ENCODE measurements at places on chromosomes 12 and 14.

- no peak for DNase-seq
These were observed 311.1 kb upstream of the DIO2 start for GRCh38 chr14:80522411-80522810.

GRCh38 chr12:56836800-56837663 lies 73.9 kb downstream of the HSD17B6 start:
- DNase-seq = peak; percentile 29

GRCh38 chr14:32657081-32657480 lies 281.6 kb upstream of the NPAS3 start:
- DNase-seq = no peak

DNA sequence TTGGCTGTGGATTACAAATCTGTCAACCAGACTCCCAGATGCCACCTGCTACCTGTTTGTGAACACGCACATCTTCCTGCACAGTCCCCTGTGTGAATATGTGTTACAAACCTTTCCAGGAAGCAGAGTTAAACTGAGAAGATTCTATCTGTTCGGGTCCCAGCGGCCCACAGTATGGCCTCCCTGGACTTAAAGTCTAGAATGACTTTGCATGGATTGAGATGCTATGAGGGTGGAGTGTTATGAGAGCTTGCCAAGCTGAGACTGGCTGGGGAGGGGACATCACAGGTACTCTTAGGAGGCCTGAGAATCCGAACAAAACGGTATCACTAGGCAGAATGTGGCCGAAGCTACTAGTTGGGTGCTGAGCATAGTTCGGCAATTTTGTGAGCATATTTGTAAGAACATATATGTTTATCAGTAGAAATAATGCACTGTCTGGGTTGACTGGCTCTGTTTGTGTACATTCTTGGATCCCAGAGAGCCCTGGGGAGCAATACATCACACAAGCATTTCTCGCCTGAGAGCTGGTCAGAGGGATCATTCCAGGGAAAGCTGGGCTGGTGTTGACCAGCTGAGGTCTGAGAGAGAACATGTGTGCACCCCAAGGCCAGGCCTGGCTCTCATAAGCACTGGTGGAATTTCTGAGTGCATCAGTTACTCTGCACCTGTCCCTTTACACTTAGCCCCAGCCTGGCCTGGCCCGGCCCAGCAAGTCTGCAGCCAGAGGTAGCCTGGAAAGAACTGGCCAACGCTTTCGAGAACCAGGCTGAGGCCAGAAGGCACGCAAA lies 29.8 kb upstream of the LTBP2 start:
- DNase-seq = no peak

DNA sequence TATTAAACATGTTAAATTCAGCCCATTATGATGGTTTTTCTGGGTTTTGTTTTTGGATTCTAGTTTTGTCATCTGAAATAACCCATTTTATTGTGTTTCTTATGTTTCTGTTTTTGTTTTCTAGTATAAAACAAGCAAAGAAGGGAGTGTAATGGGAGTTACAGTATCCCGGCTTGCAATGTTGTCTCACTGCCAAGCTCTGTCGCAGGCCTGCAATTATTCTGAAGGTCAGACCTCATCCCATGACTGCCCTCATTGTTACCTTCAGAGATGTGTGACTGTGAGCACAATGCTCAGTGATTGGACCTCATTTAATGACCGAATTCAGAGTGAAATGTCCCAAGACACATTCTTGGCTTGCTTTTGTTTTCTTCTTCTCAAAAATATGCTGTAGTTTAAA lies 73.0 kb upstream of the ATF1 start:
- no peak for DNase-seq

DNA sequence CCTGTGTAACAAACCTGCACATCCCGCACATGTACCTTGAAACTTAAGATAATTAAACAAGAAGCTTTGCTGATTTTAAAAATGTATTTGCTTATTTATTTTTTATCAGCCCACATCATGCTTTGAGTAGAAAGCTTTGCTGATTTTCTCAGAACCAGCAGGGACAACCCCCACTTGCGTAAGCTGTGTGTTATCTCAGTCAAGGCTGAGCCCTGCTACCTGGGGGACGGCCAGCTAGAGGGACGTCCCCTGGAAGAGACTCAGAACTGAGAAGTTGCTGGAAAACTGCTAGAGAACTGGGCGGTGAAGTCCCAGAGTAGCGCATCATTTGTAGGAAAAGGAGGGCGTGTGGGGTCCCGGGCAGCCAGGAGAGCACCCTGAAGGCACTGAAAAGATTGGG lies 4.1 kb upstream of the PLEK2 start:
- DNase-seq = no peak

DNA sequence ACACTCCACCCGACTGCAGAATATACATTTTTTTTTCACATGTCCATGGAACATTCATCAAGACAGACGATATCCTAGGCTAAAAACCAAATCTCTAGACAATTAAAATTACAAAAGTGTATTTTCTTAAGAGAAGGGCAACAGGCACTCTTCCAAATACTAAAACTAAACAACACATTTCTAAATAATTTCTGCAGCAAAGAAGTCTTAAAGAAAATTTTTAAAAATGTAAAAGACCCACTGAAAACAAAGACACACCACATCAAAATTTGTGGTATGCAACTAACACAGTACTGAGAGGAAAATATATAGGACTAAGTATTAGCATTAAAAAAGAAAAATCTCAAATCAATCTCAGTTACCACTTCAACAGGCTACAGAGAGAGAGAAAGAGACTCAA lies 570.0 kb downstream of the SLC16A7 start:
- no peak for DNase-seq

DNA sequence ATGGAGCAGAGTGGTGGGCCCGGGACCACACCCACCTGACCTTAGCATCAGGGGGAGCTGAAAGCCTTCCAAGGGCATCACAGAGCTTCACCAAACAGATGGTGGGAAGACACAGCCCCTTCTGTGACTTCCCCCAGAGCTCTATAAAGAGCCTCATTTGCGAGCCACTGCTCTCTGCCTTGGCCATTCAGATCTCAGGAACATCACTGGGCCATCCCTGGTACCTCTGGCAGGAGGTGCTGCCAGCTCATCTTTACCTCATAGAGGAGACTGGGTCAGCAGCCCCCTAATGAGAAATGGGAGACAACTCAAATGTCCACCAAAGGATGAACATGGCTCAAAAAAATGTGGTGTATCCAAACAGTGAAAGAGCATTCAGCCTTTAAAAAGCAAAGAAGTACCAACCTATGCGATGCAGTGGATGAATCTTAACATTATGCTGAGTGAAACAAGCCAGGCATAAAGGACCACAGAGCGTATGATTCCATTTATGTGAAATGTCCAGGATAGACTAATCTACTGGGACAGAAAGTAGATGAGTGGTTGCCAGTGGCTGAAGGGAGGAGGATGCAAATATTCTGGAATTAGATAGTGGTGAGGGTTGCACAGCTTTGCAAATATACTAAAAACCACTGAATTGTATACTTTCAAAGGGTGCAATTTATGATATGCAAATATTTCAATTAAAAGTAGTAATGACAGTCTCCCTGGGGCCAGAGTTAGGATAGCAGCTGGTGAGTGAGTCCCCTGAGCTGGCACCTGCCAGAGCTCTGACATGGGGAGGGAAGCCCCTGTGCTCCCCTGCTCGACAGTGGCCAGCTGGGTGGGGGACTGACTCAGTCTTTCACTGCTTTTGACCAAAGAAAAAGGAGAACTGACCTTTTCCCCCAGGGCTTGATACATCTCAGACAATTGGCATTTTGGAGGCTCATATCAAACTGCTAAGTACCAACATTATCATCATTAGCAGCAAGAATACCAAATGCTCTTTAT lies 116.6 kb downstream of the GCH1 start:
- no peak for DNase-seq

DNA sequence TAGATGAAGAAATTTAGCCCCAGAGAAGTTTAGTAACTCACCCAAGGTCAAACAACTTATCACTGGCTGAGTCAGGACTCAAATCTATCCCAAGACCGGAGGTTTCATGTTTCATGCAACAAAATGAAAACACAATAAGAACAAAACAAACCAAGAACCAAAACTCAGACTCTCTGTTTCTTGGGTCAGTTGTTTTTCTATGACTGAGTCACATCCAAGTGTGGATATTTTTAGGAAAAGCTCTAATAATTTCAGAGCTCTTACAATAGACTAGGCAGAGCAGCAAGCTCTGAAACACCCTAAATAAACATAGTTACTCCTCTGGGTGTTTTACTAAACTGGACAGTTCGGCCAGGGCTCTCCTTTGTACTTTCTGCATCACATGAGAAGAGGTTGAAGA lies 87.6 kb upstream of the PRB2 start:
- no peak for DNase-seq

DNA sequence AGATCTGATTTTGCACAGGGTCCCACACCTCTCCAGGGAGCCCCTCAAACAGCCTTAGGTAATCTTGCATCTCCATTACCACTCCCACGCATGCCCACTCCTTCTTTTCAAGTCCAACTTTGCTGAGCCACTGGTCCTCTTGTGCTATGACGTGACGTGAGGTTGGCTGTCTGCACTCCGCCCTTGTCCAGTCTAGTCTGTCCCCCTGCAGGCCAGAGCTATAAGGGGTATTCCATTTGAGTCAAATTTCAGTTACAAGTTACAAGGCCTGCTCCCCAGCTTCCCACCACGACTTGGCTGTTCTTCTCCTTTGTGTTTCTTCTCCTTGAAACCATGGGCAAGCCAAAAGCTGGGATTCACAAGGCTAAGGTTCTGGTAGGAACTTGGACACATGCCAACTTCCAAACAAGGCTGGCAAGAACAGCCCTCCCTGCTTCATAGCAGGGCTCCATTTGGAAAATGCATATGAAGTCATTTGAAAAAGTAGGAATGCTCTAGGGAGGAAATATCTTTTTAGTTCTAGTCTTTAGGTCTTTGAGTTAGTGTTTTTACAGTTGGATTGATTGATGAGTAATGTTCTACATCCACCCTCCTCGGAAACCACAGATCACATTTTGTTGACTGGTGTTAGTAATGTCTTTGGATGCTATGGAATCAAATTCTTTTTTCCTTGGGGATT lies 49.1 kb downstream of the KCNA1 start:
- no peak for DNase-seq

GRCh38 chr12:80627782-80628181 lies 79.7 kb upstream of the MYF6 start:
- DNase-seq = no peak

DNA sequence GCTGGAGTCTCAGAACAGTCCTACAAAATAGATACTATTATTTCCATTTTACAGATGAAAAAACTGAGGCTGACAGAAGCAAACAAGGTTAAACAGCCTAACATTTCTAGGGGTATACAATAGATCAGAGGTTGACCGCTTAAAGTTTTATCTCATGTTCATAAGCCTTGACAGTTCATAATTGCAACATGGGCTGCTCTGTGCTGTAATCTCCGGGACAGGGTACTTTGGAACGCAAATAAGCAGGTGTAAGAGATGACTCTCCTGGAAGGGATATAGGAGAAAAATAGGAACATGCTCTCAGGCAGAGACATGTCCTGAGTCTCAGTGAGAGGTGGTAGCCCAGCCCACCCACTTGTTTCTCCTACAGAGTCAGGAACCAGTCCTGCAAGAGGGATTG lies 72.8 kb upstream of the RBM19 start:
- DNase-seq = no peak

DNA sequence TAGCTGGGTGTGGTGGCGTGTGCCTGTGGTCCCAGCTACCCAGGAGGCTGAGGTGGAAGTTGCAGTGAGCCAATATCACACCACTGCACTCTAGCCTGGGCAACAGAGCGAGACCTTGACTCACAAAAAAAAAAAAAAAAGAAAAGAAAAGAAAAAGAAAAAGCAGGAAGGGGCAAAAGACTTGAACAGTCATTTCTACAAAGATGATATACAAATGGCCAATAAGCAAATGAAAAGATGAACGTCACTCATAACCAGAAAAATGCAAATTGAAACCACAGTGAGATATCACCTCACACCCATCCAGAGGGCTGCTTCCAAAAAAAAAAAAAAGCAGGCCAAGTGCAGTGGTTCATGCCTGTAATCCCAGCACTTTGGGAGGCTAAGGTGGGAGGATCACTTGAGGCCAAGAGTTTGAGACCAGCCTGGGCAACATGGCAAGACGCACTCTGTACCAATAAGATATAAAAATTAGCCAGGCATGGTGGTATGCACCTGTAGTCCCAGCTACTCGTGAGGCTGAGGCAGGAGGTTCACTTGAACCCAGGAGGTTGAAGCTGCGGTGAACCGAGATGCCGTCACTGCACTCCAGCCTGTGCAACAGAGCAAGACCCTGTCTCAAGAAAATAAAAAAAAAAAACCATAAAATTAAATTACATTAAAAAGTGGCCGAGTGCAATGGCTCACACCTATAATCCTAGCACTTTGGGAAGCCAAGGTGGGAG lies 20.5 kb downstream of the UBC start:
- no peak for DNase-seq

DNA sequence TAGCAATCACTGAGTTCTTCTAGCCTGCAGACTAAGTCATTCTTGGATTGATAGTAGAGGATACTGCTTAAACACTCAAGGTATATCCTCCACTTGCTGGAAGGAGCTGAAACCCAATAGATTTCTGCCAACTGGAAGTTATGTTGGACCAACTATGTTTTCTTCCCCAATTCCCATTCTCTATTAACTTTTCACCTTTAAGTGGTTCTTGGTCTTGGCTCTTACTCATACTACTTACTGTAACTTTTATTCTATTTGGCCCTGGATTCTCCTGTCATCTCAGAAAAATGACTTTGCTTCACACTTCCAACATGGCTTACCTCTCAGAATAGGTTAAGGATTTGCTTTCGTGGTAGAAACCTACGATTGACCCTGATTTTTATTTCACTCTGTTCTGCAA lies 244.9 kb downstream of the ADAMTS20 start:
- no peak for DNase-seq

DNA sequence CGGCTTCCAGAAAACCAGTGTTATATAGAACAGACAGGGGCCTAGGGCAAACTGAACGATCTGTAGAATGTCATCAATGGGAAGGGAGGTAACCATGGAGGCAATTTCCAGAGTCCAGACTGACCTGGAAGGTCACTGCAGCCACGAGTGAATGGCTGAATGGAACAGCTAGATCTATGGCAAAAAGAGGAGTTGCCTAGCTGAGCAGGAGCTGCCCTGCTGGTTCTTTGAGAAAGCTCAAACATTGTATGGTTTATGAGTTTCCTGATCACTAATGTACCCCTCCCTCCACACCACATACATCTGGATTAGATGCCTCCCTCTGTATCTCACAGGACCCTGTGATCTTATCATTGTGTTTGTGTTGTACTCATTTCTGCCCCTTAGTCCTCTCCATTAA lies 1.0 kb upstream of the RERG start:
- no peak for DNase-seq

DNA sequence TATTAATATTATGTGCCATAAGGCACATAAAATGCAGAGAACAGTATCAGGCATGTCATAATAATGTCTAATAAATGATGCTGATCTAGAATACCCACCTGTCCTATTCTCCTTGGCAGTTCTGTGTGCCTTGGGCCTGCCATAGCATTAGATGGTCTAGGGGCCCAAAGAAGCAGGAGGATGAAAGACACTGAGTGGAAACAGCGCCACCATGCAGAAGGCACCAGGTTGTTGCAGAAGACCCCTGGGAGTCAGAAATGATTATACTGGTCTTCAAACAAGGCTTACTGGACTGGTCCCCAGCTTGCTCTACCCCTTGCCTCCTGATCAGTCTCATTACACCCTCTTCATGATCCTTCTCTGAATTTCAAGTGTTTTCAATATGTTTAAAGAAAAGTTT lies 353.3 kb downstream of the GRIN2B start:
- no peak for DNase-seq

- DNase-seq = no peak
These were observed 111.9 kb downstream of the CALM1 start for GRCh38 chr14:90508536-90509254.
